NCI-H345 (cell line): ENCODE measurements at places on chromosomes 7 and 10.

DNA sequence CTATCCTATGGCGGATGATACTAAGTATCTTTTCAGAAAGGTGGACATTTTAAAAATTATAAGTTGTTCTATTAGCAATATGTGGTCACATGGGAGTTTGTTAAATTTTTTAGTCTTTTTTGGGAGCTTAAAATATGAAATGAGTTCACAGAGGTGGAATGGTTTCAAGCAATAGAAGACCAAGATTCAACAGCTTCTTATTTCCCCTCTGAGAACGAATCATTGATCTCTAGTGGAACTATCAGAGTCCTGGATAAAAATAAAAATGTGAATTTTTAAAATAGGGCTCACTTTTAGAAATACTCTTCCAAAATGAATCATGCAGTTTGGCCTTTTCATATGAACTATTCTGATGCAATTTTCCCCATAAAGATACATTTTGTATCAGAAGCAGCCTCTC, 467.7 kb upstream of the KLF6 start:
- DNase-seq, result no peak

DNA sequence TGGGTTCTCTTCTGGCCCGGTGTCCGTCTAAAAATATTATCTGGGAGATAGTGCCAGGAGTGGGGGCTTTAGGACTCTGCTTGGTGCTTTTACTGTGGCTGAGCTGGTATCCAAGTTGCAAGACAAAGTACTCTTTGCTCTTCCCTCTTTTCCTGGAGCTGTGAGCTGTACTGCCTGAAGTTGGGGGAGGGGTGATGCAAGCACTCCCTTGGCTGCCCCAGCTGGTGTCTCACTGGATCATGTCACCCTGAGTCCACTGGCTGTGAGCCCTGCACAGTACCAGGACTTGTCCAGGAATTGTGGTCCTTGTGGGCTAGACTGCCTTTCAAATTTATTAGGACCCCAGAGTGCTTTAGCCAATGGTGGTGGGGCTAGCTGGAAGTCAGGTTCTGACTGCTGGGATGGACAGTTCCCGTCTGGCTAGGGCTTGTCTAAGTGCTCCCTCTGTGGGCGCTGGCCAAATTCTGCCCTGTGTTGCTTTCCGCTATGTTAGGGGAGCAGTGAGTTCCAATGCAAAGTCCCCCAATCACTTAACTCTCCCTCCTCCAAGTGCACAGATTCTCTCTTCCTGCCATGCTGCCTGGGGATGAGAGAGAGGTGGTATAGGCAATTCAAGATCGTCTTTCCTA, 13.1 kb downstream of the CC2D2B start:
- no peak for DNase-seq

DNA sequence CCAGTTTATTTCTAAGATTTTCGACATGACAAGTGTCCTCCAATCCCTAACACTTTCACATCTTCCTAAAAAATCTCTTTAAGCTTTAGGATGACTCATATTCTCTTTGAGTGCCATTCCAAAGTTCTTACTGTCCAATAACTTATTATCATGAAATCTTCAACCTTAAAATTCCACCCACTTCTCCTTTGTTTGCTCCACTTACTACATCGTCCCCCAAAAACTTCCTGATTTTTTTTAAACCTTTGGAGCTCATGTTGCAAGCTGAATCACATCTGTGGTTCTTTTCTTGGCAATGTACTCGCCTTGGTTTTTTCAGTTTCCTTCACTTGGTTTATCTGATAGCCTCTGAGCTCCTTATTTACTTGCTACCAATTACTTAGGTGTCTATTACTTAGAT, 39.2 kb upstream of the JCAD start:
- no peak for DNase-seq

- DNase-seq, result no peak
Observed at GRCh38 chr7:12805518-12805928, 118.1 kb downstream of the ARL4A start.

DNA sequence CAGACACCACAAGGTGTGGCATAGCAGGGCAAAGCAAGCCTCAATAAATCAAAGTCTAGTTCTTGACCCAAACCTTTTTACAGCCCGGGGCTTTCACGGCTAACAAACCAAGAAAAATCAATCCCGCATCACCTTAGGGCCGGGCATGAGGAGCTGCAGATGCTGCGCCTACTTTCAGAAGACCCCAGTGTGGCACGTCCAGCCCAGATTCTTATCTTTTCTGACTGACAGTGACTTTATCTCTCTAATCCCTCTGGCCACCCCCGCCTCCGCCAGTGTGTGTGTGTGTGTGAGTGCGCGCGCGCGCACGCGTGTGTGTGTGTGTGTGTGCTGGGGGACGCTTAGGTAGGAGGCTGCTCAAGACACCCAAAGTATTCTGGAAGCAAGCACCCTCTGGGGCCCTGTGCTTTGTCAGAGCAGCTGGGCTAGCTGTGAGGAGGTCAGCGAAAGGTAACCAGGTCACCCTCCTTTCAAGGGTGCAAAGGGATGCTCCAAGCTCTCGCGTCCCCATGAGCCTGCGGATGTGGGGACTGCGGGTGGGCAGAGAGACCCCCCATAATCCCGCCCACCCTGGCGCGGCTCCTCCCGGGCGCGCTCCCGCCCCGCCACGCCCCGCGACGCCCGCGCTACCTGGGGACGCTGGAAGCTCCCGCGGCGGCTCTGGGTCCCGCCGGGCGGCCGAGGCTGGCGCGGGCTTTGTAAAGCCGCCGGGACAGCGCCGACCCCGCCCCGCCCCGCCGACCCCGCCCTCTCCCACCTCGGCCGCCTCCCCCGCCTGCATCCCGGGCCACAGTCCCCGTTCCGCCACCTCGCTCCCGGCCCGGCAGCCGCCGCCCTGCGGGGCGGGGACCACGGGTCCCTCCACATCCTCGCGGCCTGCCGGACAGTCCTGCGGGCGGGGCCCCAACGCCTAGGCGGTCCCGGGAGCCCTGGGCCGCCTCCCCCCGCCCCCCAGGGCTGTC, 57.1 kb upstream of the RHOBTB1 start:
- peak; percentile 49 for DNase-seq

DNA sequence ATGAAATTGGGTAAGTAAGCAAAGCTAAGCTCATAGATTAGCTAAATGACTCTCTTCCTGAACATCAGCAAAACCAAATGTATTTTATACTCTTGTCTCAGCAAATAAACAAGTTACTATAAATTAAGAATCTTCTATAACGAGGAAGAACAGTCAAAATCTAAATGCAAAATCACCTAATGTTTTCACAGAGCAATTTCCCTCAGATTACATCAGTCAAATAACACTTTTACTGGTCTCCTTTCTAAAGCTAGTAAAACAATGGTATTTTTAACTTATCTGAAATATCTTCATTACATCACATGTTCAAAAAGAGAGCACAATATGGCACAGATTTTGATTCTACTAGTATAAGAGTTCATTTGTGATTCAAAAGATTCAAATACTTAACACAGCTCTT, 16.5 kb upstream of the GPR22 start:
- no peak for DNase-seq

DNA sequence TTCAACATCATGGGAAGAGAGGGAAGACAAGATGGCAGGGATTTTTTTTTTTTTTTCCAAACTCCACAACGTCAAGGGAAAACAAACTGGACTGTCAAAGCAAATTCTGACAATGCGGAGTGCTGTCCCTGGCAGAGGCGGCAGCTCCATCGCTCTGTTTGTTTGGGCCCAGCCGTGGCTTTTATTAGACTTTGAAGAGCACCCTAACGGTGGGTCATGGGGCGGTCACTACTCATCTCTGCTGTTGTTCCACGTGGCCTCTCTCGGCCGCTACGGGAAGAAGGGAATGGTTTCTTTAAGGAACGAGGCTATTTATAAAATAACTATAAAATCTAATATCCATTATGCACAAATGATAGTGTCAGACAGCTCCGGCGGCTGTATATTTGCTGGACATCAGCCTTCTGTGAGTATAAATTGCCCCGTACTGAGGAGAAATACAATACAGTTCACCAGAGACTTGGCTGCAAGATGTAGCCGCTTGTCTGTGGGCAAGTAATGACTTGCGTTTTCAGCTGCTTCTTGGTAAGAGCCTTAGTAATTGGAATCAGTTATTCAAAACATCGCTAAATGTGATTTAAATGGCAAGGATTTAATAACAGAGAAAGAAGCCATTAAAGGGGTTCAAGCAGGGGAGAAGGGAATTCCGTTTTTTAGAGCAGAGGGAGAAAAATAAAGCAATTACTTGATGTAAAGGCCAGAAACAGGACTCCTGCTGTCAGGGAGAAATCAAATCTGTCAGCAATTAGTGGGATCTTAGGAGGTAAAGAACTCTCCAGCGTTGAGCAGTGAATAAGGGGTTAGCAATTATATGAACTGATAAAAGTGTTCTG, 61.7 kb upstream of the RAB11FIP2 start:
- no peak for DNase-seq

DNA sequence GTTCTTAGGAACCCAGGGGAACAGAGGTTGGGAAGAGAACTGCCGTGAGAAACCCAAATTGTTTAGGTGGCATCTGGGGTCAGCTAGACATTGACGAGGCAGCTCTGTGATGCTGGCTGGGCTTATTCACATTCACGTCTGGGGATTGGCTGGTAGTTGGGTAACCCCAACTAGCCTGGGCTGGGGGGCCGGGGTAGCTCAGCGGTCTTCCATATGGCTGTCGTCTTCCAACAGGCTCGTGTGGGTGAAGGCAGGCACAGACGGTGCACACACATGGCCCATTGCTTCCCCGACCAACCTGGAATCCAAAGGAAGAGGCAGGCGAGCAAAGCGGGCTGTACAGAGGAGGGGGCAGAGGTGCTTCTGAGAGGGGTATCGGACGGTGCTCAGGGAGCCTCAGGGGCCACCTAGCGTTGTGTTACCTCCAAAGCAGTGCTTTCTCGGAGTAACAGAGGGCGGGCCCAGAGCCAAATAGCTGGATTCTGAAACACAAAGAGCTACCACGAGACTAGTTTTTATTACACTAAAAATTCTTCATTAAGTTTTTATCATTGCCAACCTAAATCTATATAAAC, 34.5 kb downstream of the MKI67 start:
- DNase-seq, result no peak
